ENCODE measurements at places on chromosomes 1 and 21.

GRCh38 chr1:13723810-13724209 lies 23.8 kb downstream of the PRDM2 start:
- DNase-seq = no peak

DNA sequence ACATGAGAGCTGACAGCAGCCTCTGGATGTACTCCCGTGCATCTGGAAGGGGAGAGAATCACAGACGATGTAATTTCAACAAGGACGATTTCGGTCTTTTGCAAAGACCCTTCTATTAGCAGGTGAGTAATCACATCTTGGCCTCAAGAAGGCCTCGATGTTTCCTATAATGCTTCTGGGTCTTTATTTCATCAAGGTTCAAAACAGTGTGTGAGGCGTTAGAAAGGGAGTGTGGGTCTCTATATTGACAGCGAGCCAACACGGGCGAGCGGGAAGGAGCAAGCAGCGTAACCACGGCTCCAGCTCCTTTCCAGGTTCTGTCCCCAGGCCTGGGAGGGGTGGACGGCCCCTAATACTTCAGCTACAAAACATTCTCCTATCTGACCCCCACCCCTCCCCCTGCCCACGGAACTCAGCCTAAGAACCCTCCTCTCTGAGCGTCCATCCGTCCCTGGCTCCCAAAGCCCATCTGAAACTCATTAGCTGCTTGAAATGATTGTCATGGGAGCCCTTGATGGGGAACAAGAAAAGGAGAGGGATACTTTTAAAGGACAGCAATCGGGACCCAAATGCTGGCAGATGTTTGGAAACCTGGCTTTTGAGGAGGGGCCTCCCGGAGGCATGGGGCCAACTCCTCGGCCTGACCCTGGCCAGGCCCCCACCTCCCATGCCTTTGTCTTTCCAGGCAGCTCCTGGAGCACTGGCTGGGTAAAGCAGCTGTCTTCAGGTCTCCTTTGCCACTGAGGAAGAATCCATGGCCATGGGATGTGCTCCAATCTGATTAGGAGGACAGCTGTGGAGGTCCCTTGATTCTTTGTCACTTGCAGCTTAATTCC lies 250.8 kb downstream of the FOXD2 start:
- DNase-seq = no peak

GRCh38 chr1:82225421-82226185 lies 424.9 kb downstream of the ADGRL2 start:
- no peak for DNase-seq

- DNase-seq = no peak
Observed at GRCh38 chr1:19852036-19852435, 30.2 kb upstream of the OTUD3 start.

DNA sequence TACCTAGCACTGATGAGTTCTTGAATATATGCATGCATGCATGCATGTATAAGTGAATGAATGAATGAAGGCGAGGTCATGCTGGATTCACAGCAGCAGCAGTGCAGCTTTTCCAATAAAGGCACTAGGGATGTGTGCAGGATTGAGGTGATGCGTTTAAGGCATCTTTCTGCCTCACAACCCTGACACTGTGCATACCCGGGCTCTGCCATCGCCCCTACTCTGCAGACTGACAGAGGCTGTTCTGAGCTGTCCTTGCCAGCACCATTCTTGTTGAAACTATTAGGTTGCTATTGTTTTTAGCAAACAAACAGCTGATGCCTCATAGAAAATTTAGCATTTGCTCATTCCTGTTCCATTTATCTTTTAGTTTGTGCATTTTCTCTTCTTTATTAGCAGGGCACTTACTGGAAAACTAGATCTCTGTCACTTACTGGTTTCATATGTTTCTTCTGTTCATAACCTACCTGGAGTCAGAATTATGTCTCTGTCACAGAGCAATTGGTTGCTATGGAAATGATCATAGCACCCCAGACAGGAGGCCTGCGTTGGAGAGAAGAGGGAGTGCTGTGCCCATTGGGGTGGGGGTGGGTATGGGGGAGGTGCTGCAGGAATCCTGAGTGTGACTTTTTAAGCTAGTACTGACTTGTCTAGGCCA lies 79.0 kb downstream of the CD58 start:
- DNase-seq = no peak

GRCh38 chr1:54270543-54270942 lies 70.6 kb downstream of the MRPL37 start:
- DNase-seq = no peak

DNA sequence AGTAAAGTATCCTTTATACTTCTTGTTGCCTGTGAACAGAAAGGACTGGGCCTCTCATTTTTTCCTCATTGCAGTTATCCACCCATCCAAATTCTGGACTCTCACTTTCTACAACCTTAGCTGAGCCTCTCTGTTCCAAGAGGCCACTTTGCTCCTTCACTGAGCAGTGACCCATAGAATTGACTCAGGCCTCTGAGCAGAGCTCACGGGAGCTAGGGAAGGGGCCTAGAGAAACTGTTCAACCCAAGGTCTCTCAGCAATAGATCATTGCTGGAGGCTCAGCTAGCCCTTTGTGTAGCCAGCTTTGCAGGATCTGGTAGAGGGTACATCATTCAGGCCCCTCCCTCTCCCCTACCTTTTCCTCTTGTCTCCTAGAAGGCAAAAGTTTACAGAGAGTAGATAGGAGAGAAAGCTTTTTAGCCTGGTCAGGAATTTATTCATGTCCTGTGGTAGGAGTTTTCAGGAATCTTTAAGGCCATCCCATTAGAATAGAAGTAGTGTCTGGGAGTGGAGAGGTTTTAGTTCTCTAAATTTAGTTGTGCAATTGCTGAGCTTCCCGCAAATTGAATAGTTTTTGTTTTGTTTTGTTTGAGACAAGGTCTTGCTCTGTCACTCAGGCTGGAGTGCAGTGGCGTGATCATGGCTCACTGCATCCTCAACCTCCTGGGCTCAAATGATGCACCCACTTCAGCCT lies 6.7 kb downstream of the INTS3 start:
- no peak for DNase-seq

DNA sequence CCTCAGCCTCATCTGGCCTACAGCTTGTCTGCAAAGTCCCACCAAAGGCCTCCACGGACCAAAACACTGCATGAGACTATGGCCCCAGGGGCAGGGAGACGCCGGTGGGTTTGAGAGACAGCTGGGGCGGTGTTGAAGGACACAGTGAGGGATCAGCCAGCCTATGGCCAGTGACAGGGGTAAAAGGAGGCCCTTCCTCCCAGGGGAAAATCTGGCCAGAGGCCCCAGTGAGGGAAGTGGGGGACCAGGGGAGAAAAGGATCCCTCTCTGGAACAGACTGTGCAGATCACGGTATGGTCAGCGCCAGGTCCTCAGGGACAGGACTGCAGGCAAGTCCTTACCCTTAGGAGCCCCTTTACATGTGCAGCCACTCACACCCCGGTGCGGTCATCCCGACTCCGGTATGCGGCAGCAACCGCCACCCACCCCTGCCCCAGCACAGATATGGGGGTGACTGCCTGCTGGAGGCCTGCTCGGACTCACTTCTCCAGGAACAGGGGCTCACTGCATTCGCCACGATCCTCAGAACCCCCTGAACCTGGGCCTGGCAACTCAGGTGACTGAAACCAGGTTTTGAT lies 1.3 kb downstream of the CERS2 start:
- no peak for DNase-seq

DNA sequence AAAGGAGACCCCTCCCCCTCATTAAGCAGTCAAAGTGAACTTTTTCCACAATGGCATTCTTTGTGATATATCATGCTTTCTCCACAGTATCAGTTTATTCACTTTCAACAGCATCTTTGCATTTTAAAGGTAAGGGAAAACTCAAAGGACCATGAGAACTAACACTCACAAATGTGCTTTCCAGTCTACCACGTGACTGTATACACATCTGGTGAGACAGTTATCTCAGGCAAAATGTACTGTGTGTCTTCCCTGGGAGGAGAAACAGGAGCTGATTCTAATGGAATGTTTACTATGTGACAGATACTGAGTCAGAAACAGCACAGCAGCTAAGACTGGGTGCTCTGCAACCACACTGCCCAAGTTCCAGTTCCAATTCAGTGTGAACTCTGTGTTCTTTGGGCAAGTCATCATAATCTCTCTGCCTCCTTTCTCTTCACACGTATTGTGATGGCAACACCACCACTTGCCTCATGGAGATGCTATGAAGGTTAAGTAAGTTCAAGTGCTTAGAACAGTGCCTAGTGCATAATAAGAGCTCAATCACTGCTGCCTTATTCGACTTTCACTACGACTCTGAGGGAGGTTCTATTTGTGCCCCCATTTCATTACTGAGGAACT lies 79.0 kb downstream of the SLC45A1 start:
- DNase-seq = no peak

DNA sequence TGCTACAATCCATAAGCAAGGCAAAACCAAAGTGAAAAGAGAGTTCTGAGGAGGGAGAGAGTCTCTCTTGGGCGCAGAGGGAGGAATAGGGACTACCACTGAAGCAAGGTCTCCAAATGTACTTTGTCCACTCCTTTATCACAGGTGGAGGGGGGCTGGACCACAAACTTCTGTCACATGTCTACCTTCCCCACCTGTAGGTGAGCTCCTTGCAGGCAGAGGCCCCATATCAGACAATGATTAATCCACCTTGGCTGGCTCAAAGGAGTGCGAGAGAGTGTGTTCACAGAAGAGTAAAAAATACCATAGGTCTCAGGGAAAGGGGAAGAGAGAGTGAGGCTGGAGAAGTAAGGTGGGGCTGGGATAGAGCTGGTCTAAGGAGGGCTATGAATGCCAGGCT lies 4.5 kb downstream of the BEND5 start:
- DNase-seq = no peak

DNA sequence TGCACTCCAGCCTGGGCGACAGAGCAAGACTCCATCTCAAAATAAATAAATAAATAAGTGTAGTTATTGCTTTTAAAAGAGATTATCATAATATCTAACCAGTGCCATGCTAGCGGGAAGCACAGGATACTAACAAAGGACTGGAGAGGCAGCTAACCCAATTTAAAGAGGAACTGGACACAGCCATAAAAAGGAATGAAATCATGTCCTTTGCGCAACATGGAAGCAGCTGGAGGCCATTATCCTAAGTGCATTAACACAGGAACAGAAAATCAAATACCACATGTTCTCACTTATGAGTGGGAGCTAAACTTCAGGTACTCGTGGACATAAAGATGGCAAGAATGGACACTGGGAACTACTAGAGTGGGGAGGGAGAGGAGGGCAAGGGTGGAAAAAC lies 54.9 kb downstream of the TM2D1 start:
- no peak for DNase-seq

GRCh38 chr1:53341961-53342707 lies 14.3 kb upstream of the LRP8 start:
- DNase-seq = no peak

DNA sequence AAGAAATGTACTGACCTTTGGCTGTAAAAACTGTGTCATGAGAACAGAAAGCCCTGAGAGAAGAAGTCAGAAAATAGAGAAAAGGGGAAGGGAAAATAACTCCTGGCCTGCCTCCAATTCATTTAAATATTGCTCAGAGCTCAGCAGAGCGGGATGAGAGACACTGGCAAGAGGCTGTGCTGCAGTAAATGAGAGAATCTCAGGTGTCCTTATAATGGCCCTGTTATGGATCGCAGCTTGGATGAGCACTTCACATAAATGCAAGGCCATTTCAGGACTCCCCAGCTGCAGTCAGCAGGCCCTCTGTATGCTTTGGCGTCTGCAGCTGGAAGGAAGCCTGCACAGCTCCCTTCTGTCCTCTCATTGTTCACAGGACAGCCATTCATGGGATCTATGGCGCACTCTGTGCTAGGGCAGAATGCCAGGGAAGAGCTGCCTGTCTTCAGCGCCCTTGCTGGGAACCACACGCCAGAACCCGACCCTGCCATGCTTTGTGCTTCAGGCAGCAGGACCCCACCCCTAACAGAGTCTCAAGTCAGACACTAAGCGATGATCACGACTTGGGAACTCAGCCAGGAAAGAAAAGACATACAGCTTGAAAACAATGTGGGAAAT lies 20.7 kb upstream of the ABCB10 start:
- no peak for DNase-seq

DNA sequence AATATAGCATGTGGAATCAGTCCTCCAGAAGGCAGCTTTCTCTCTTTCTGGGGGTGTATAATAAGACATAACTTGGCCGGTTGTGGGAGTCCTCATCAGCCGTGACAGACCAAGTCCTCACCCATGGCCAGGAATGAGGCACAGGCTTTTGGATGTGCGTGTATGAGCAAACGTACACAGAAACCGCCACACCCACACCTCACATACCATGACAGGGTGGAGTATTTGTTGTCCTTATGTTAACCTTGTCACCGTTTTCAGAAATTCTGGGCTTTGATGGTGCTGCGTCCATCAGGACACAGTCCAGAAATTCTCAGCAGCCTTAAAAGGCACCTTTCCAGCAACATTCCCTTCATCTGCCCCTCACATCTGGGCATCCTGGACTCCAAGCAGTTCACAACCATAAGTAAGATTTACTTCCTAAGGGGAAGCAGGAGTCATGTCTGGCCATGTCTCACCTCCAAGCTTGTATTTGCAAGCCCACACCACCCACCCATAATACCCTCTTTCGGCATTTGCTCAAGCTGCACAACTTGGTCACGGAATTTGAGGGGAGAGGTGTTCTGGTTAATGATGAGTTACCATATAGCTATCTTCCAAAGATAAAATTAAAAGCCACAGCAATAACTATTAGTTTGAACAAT lies 12.4 kb downstream of the C1orf116 start:
- DNase-seq = no peak

- no peak for DNase-seq
Observed at GRCh38 chr1:84571150-84571535, 3.1 kb downstream of the CTBS start.

- DNase-seq = no peak
Observed at GRCh38 chr21:38804789-38805327, 871 bp upstream of the ETS2 start.

DNA sequence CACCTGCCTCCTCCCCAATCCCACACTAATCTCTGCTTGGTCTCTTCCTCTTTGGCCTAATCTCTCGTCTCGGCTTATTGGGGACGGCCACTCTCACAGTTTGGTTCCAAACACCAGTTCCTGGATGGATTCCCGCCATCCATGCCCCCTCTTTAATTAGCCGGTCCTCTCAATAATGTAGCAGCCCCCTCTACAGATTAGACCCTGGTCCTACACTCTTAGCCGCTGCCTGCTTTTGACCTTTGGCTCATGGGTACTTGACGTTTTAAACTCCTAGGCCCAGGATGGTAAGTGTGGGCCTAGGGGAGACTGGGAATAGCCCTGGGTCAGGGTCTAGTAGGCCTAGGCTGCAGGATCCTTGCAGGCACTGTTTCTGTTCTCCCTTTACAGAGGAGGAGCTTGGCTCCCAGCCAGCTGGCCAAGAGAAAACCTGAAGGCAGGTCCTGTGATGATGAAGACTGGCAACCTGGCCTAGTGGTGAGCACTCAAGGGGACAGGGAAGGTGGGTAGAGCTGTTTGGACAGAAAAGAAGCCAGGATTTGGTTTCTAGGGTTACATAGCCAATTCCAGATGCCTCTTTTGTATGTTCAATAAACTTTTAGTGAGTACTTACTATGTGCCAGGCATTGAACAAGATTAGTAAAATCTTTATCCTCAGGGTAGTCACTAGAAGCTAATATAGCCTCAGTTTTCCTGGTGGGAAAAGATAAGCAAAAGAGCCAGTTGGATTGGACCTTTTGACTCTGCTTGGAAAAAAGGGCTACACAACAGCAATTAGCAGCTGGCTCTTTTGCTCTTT lies 758 bp downstream of the RAD54L start:
- peak; percentile 10 for DNase-seq

Measured in central memory CD8-positive, alpha-beta T cell (primary cell).